ENCODE measurements at places on chromosomes 13 and 19. TPM values are rescaled to one million over a fixed set of nuclear protein-coding genes. Genes with fewer than 3 reads are reported as not detected.

GRCh38 chr13:24922387-24922744, 158.4 kb downstream of the RNF17 start:
- no peak for DNase-seq

DNA sequence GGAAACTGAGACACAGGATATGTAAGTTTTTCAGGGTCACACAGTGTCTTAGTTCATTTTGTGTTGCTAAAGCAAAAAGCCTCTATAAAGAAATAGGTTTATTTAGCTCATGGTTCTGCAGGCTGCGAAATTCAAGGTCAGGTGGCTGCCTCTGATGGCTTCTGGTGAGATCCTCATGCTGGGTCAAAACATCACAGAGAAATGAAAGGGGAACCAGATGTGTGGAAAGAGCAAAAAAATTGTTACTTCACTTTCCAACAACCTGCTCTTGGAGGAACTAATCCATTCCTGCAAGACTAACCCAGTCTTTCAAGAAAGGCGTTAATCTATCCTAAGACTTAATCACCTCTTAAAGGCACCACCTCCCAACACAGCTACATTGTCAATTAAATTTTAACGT, 64.2 kb upstream of the UBL3 start:
- no peak for DNase-seq

DNA sequence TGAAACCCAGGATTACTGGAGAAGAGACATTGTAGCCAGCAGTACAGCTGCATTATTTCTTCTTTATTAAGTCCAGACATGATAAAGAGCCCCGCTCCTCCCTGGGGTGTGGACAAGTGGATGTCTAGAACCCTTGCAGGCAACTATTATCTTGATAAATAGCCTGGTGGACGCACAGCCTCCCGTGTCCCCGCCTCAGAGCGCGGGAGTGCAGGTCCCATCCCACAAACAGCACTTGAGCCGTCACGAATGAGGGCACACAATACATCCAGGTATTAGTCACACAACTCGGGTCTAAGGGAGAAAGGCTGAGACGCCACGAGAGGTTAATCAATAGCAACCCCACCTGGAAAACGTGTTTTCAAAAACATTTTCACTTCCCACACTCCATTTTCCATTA, 213.2 kb upstream of the SOX1 start:
- peak; percentile 47 for DNase-seq

- DNase-seq = no peak
These were observed at the start of gene C19orf38 for GRCh38 chr19:10848230-10848856. TSS of gene C19orf38 (plus strand) at chr19:10848415. CDS start at chr19:10848509, 94 bp downstream.

- DNase-seq = no peak
These were observed 181.1 kb downstream of the TSHZ3 start for GRCh38 chr19:31168106-31168625.

- no peak for DNase-seq
These were observed 8.0 kb upstream of the GPC6 start for GRCh38 chr13:93218583-93218982.

GRCh38 chr19:3844596-3844995, 24.2 kb downstream of the ZFR2 start:
- DNase-seq = no peak

TMIGD2 gene
- total RNA-seq = not detected

- no peak for DNase-seq
These were observed 3.3 kb upstream of the USP12 start for GRCh38 chr13:27174766-27175455.

DNA sequence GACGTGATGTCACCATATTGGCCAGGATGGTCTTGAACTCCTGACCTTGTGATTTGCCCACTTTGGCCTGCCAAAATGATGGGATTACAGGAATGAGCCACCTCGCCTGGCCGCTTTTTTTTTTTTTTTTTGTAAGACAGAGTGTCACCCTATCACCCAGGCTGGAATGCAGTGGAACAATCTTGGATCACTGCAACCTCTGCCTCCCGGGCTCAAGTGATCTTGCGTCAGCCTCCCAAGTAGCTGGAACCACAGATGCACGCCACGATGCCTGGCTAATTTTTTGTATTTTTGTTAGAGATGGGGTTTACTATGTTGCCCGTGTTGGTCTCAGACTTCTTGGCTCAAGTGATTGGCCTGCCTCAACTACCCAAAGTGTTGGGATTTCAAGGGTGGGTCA, 28.9 kb upstream of the ZNF808 start:
- no peak for DNase-seq

LSM14A gene
- 80.2 TPM for total RNA-seq

DNA sequence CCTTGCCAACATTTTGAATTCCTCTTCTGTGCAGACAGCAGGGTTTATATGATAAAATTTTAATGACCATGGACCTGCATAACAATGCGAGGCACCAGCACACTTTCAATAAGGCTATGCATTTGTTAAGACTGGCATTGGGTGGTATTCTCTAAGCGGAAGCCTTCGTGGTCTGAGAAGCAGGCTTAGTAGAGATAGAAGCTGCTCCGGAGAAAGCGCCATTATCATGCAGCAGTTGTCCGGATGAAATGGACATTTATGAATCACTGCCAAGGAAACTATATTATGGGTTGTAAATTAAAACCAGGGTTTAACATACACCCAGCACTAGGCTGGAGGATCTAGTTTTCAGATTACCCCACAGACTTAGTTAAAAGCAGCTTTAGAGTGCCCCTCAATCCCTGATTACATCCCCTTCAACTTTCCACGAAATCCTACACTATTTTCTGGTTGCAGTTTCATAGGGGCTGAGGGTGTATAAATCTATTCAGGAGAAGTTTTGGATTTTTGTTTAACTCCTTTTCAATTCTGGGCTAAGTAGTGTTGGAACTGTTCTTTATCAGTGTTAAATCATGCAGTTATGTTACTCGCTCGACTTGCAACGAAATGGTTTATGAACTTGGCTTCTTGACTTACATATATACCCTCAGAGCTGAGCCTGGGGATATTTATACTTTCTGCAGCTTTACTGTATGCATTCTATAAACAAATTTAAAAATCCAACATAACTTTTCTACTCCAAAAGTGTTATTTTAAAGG, 193.3 kb downstream of the PCDH9 start:
- no peak for DNase-seq

- no peak for DNase-seq
These were observed 1.9 kb upstream of the NKPD1 start for GRCh38 chr19:45162608-45163143.

CEACAM3 gene
- total RNA-seq = not detected

LILRA1 gene
- not detected for total RNA-seq

COMP gene
- 7.8 TPM for total RNA-seq

DNA sequence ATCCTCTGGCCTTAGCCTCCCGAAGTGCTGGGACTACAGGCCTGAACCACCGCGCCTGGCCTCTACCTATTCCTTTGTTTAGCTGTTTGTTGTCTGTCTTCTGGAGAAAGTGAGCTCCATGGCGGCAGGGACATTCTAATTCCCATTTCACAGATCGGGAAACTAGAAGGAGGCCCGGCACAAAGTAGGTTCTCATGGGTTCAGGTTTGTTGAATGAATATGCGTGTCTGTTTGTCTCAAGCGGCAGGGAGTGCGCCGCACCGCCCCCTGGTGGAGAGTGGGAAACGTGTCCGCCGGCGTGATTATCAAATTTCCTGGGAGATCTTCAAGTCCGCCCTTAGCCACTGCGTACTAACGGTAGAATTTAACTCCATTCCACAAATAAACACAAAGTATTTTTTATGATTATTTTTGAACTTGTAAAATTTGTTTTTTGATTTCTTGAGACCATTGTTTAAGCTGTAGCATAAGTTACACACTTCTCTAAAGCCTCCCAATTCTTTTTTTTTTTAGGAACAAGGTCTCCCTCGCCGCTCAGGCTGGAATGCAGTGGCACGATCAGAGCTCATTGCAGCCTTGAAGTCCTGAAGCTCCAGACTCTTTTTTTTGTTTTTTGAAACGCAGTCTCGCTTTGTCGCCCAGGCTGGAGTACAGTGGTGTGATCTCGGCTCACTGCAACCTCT, 8.9 kb upstream of the CCDC9 start:
- peak; percentile 92 for DNase-seq

ZNF345 gene
- total RNA-seq = 0.85 TPM

GRCh38 chr19:41501854-41502253, 58.9 kb downstream of the ERICH4 start:
- no peak for DNase-seq

- DNase-seq = no peak
These were observed 7.1 kb downstream of the UBE2S start for GRCh38 chr19:55400281-55401087.

CTXN1 gene
- 1.7 TPM for total RNA-seq

- peak; percentile 87 for DNase-seq
These were observed 7.5 kb downstream of the KCTD15 start for GRCh38 chr19:33804021-33804799.

- DNase-seq = no peak
These were observed 73.7 kb downstream of the ERICH6B start for GRCh38 chr13:45541806-45542205.

- DNase-seq = no peak
These were observed 42.4 kb downstream of the BBC3 start for GRCh38 chr19:47188507-47189033.

- no peak for DNase-seq
These were observed 713.4 kb upstream of the PCDH20 start for GRCh38 chr13:62129000-62129551.

- no peak for DNase-seq
These were observed 23.5 kb downstream of the CEACAM16 start for GRCh38 chr19:44722131-44723121.

ANKLE1 gene
- total RNA-seq = not detected

DOCK6 gene
- 49.4 TPM for total RNA-seq

FFAR2 gene
- total RNA-seq = 0.20 TPM

DNA sequence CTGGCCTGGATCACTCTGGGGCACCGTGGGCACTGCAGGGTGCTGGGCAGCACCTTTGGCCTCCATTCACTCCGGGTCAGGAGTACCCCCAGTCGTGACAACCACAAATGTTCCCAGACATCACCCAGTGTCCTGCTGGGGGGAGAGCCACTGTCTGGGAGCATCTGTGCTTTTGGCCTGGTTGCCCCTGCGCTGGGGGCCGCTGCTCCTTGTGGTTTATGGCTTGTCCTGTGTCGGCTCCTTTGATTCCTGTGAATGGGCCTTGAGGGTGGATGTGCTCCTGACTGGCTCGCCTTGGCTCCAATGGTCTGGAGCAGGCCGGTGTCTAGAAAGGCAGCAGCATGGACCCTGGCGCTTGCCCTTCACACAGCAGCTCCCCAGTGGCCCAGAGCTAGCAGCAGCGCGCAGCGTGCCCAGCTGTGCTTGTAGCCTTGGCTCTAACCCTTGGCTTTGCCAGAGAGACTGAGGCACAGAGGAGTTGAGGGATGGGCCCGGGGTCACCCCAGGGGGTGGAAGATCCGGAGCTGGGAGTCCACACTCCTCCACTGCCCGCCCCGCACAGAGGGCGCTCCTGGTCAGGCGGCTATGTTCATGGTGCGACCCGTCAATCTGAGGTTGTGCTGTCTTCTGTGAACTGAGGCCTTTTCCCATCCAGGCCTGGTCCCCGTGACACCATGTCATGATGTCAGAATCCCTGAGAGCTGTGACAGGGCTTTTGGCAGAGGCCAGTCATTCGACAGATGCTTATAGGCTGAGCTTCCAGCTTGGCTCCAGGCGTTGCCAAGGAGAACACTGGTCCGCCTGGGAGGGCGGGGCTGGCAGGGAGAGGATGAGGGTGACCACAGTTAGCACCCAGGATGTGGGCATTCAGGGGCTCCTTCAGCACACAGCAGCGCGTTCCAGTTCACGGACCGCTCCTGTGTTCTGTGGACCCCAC, 4.1 kb downstream of the DAZAP1 start:
- peak; percentile 87 for DNase-seq

GRCh38 chr13:97631158-97631557, 197.2 kb downstream of the RAP2A start:
- DNase-seq = no peak

DNA sequence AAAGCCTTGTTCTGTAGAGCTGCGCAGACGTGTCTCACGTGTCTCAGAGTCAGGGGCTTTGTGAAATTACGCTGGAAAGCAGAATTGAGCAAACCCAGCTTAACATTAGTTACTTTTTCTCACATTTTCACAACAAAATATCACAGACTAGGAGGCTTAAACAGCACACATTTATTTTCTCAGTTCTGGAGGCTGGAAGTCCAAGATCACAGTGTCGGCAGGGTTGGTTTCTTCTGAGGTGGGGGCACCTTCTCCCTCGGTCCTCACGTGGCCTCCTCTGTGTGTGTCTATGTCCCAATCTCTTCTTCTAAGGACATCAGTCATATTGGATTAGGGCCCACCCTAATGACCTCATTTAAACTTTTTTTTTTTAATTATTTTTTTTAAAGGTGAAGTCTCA, 4.7 kb upstream of the EIF3G start:
- DNase-seq = no peak

DNA sequence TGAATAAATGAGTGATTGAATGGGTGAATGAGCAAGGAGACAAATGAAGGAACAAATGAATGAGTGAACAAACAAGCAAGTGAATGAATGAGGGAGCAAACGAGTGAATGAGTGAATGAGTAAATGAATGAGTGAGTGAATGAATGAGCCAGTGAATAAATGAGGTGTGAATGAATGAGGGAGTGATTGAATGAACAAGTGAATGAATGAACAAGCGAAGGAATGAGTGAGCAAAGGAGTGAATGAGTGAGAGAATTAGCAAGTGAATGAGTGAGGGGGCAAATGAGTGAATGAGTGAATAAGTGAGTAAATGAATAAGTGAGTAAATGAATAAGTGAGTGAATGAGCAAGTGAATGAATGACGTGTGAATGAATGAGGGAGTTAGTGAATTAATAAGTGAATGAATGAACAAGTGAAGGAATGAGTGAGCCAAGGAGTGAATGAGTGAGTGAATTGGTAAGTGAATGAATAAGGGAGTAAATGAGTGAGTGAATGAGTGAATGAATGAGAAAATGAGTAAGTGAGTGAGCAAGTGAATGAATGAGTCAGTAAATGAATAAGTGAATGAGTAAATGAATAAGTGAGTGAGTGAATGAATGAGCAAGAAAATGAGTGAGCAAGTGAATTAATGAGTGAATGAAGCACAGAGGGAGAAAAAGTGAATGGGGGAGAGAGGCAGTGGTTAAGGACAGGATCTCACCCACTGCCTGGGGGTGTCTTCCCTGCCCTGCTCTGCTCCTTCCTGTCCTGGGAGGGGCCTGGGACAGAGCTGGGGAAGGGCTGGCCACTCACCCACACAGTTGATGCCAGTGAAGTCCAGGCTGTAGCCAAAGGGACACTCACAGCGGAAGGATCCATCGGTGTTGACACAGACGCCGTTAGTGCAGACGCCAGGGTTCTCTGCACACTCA, 36.4 kb downstream of the CCL25 start:
- no peak for DNase-seq

- peak; percentile 76 for DNase-seq
These were observed 87.6 kb upstream of the SLC15A1 start for GRCh38 chr13:98839856-98840769.

DNA sequence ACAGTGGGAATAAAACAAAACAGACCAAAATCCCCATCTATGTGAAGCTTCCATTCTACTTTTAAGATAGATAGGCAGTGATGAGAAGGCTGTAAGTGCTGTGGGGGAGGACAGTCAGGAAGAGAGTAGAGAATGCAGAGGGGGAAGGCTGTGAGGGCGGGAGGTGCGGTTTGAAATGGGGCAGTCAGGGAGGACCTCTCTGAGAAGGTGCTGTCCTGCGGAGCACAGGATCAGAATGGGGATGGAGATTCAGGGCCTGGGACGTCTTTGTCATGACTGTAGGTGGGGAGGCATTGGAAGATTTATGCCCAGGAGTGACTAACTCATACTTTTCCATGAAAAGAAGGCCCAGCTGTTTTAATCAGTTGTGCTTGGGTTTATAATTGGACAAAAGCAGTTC, 3.9 kb upstream of the GPR183 start:
- DNase-seq = no peak

KIR2DL3 gene
- not detected for total RNA-seq

GRCh38 chr19:45049073-45049736, 10.4 kb downstream of the CLASRP start:
- no peak for DNase-seq

SERP2 gene
- total RNA-seq = 15.4 TPM

Measured in right atrium auricular region (tissue), 2 donors.